Transverse colon (tissue), 4 donors: ENCODE measurements at places on chromosomes 3 and 15.

GRCh38 chr3:256501-256900 lies 59.9 kb downstream of the CHL1 start:
- no peak for DNase-seq

GRCh38 chr3:128550113-128550440 lies 57.1 kb upstream of the GATA2 start:
- no peak for DNase-seq

- DNase-seq: no peak
Measured at GRCh38 chr3:127743351-127744252, 70.8 kb downstream of the ABTB1 start.

GRCh38 chr3:67617518-67617917 lies 36.9 kb downstream of the SUCLG2 start:
- DNase-seq: no peak

DNA sequence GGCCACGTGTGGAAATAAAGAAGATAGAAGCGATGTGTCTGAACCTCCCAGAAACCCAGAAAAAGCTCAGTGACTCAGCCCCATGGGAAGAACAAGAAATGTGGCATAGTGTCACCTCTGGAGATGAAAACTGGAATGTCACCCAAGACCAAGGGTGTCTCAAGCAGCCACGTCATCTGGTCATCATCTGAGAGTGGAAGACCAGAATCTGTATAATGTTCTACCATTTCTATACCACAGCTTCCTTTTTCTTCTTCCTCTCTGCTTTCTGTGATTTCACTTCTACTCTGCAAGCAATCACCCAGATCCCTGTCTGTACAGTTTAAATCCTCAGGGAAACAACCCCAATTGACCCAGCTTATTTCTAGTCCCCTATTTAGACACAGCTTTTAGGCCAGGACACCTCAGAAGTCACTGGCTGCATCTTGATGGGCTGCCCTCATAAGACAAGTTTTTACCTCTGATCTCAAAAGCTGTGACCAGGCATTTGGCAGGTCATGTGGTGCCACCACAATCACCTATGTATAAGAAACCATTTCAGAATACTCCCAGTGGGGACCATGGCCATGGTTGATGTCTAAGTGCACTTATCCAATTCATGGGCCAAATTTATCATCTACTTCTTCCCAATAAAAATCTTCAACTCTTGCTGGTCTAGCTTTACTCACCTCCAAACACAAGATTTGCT lies 278.5 kb upstream of the UMPS start:
- no peak for DNase-seq

DNA sequence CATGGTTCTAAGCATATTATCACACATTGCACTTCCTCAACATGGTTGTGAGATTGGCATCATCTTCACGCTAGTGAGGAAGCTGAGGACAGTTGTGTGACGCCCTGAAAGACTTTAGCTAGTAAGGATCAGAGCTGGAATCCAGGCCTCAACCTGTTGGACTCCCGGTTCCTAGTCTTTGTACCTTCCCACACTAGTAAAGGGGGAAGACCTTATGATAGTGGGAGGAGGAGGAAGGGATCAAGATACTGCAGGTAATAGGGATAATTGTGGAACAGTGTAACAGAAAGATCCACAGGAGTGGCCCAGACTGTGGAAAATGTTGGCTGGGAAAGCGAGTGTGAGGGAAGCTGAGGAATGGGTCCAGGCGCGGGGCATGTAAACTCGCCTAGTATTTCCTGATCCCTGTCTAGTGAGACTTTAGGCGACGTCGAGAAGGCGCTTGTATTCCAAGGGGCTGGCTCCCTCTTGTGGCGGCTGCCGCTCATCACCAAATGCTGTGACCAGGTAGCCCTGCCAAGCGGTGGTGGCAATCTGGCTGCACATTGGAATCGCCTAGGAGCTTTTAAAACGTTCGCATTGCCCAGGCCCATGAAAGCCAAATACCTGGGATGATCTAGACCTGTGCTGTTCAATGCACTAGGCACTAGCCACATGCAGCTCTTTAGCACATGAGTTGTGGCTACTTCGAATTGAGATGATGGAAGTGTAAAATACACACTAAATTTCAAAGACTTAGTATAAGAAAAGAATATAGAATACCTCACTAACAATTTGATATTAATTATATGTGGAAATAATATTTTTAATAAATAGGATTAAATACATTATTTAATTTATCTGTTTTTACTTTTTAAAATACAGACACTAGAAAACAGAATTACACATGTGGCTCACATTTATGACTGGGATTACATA lies 38.8 kb upstream of the CLDN18 start:
- peak; percentile 74 for DNase-seq

DNA sequence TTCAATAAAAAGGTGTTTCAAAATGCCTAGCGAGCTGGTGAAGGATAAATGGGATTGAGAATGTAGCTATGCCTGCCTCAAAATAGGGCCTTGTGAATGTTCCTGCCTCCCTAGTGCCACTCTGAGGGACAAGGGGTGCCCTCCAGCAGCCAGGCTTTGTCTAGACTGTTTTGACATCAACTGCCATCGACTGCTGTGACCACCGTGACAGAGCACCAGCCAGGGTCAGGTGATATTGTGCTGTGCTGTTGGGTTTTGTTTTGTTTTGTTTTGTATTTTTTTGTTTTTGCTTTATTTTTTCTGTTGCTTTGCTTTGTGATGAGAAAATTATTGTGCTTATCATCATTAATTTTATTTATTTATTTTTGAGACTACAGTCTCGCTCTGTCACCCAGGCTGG lies 144.8 kb downstream of the SMAD6 start:
- DNase-seq: no peak

- no peak for DNase-seq
Measured at GRCh38 chr3:44019736-44020135, 221.9 kb upstream of the TOPAZ1 start.

GRCh38 chr3:192916371-192917027 lies 1.2 kb downstream of the MB21D2 start:
- peak; percentile 30 for DNase-seq

DNA sequence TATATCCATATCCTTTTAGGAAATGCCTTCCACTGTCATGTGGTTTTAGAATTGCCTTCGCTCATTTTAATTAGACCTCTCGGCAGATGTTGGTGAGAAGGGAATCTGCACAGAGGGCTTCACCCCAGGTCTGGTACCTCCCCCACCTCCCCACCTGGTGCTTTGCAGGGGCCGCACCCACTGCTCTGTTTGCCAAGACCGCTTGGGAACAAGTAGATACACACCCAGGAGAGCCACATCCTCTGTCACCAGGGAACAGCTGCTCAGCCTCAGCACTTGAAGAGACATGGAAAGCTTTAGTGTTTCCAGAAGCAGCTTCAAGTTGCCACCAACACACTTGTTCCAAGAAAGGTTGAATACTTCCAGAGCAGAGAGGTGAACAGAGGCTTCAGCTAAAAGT lies 21.8 kb downstream of the LRRC31 start:
- DNase-seq: peak; percentile 50

GRCh38 chr15:88625943-88626741 lies 5.0 kb downstream of the AEN start:
- DNase-seq: no peak

DNA sequence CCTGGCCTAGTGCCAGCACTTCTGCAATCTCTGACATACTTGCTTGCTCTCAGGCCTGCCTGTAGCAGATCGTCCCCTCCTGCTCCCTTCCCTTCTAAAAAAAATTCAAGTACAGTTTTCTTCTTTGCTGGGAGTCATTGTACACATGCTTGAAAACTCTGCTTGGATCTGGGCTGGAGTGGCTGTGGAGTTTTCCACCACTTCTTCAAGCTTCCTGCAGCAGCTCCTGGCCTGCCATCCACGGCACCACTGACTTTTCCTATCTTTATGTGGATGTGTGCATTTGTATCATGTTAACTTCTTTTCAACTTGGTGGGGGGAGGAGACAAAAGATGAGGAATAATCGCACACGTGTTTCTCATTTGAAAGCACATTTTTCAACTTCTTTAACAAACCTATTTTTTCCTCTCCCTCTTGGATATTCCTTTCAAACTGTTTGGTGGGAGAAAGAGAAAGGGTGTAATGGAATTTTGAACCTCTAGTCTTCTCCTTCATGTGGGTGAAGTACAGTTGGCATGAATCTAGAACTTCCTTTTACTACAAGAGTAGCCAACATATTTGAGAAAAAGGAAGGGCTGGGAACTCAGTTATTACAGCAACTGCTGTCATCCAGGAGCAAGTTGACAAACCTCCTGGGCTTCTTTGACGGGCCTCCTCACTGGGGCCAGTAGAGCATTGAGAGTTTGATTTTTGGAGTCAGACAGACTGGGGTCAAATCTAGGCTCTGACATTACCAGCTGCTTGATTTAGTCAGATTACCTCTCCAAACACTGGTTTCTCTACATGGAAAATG lies 61.2 kb upstream of the LRTM1 start:
- DNase-seq: no peak

DNA sequence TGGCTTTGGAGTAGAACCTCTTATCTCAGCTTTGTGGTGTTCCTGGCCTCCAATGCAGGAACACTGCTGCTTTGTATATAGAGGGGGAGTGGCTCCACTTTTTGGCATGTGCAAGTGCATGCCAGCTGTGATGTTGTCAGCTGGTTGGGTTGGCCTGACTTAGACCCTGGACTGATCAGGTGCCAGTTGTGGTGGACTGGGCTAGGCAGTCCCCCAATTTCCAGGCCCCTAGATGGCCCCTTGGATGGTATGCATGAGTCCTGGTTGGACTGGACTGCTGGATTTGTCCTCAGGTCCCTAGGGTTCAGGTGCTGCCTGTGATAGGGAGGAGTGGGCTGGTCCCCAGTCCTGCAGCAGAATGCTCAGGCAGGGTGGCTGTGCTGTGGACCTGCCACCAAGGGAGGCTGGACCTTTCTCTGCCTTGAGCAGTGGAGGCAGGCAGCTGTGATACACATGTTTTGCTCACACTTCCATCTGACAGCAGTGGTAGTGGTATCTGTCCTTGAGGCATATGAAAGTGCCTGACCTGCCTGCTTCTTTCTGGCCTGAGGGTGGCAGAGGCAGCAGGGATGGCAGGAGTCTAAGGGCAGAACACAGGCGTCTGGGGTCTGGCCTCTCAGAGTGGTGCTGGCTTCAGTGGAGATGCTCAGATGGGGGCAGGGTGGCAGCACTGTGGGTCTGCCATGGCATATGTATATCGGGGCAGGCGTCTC lies 74.8 kb downstream of the STXBP5L start:
- DNase-seq: no peak

GRCh38 chr15:28945626-28946230 lies 60.0 kb downstream of the APBA2 start:
- no peak for DNase-seq

DNA sequence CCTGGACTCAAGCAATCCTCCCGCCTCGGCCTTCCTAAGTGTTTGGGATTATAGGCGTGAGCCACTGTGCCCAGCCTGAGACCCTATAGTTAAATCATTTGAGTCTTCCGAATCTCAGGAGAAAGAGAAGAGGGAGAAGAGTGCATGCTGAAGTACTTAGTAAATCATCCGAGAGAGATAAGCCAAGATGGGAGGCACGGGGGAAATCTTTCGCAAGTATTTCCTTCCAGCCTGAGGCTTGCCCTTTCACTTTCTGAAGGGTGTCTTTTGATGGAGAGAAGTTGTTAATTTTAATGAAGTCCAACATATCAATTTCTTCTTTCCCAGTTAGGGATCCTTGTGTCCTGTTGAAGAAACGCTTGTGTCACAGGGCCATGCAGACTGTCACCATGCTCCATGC lies 97.1 kb upstream of the SLC6A6 start:
- no peak for DNase-seq

DNA sequence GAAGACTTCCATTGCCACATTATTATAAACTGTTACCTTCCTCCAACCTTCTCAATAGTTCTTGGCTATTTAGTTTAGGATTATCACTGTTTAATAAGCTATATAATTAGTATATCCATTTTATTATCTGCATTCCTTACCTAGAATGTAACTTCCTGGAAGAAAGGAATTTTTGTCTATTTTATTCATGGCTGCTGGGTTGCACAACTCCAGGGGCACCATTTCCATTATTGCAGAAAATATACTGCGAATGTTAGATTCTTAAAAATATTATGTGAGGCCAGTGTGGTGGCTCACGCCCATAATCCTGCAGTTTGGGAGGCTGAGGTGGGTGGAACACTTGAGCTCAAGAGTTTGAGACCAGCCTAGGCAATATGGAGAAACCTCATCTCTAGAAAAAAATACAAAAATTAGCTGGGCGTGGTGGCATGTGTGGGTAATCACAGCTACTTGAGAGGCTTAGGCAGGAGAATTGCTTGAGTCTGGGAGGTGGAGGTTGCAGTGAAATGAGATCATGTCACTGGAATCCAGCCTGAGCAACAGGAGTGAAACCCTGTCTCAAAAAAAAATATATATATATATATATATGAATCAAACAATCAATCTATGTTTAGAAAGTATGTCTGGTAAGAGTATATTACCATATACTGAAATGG lies 19.9 kb downstream of the CLDN1 start:
- no peak for DNase-seq

GRCh38 chr3:38039899-38040261 lies 872 bp downstream of the DLEC1 start:
- DNase-seq: peak; percentile 80

- no peak for DNase-seq
Measured at GRCh38 chr15:32007355-32007960, 22.9 kb upstream of the CHRNA7 start.

DNA sequence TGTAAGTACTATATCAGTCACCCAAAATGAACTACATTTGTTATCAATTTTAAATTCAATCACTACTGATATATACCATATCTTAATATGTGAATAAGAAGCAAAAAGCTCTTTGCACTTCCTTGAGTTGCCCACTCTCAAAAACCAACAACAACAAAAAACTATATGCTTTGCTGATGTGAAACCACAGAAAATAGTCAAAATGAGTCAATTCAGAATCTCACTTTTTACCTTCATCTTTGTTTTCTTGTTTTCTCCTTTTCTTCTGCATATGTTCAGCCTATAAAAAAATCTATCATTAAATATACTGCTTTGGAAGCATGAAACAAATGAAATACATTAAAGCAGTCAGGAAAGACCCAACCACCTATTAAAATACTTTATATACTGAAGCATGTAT lies 80.7 kb downstream of the UBR1 start:
- DNase-seq: no peak

DNA sequence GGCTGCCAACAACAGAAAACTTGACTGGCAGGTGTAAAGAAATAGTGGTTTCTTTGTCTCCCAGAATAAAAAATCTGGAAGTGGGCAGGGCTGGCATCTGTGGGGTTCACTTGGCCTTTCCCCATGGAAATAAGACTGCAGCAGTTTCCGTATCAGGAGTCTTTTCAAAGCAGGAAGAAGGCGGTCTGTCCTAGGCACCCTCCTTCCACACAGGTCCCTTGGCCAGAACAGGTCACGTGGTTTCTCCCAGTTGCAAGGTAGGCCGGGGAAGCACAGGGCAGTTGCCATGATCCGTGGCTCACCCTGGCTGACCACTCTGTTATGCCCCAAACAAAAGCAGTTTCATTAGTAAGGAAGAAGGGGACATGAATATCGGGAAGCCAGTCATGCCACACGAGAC lies 45.4 kb downstream of the ZDHHC19 start:
- no peak for DNase-seq

GRCh38 chr3:31840252-31840651 lies 140.8 kb downstream of the OSBPL10 start:
- no peak for DNase-seq
